Fibroblast of skin of left quadriceps (primary cell): ENCODE measurements at places on chromosomes 3 and 15.

GRCh38 chr3:150237490-150237889 is 170.6 kb upstream of the TSC22D2 start:
- no peak for DNase-seq

DNA sequence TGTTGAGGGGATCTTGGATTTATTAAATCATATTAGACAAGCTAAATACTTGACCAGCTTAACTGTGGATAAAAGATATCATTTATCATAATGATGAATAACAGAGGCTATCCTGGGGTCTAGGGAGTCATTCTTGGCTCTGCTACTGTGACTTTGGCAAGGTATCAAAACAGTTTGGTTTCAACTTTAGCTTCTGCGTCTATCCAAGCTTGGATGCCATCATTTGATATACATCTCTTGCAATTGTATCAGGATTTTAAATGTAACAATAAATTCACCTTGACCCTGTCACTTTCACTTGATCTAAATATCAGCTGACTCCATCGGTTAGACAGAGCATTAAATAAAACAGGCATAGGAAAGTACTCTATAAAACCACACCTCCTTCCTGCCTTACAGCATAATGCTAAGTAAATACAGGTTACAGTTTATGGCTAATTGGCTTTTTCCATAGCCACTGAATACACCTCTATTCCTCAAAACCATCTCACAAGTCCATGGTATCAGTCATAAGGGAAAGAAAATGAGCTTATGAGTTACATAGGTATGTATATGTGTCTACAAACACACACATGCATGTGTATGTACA is 262.9 kb downstream of the CTNNB1 start:
- no peak for DNase-seq

DNA sequence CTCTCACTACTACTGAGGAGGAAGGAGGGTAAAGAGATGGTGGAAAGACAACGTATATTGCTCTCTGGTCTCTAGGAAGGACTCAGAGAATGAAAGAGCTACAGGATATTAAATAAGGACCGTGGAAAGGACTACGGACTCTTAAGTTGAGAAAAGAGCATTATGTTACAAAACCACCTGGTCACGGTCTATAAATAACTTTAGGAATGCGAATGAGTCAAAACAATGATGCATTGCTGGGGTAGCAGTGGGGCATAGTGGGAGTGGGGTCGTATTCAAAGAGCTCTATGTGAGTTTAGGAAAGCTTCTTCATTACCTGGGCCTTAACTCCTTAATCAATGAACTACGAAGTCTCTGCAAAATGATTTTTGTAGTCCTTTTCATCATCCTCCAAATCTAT is 295.7 kb upstream of the SOX14 start:
- DNase-seq = no peak

- no peak for DNase-seq
These were observed 72.2 kb downstream of the ADCY5 start for GRCh38 chr3:123376451-123377242.

GRCh38 chr3:165103616-165104015 is 25.3 kb upstream of the SI start:
- no peak for DNase-seq

GRCh38 chr15:101813803-101814534 is 2.0 kb downstream of the OR4F15 start:
- DNase-seq = no peak

- DNase-seq = no peak
These were observed 393.3 kb downstream of the CACNA2D3 start for GRCh38 chr3:54515441-54516213.

DNA sequence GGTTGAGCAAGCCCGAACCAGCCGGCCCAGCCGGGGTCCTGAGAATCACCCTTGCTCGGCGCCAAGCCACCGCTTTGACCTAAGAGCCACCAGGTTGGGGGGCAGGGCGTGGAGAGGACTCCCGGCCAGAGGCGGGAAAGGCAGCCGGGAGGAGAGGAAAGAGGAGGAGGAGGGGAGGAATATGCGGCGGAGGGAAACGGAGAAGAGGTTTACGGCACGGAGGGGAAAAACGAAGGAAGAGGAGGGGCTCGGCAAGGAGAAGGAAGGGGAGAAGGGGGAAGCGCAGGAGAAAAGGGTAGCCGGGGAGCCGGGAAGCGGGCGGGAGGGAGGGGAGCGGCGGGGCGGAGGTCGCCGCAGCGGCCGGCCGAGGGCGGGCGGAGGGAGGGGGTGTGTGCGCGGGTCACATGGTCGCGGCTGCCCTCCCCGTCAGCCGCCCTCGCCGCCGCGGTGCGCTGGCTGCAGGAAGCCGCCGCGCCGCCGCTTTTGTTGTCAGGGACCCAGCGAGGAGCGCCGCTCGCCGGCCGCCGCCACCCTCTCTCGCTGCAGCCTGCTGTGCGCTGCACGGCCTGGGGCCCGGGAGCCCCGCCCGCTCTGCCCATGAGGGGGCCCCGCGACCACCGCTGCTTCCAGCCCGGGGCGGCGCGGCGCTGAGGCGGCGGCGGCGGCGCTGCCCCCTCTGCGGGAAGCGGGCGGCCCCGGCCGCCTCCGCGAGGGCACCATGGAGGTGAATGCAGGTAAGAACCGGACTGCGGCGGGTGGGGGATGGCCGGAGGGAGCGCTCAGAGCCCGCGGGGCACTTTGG is at the start of gene NR1D2:
Gene NR1D2, plus strand, starts transcription at position 426 of the 802 bp plus-strand sequence. Its CDS starts 293 bp downstream, at position 719.
- DNase-seq = no peak

DNA sequence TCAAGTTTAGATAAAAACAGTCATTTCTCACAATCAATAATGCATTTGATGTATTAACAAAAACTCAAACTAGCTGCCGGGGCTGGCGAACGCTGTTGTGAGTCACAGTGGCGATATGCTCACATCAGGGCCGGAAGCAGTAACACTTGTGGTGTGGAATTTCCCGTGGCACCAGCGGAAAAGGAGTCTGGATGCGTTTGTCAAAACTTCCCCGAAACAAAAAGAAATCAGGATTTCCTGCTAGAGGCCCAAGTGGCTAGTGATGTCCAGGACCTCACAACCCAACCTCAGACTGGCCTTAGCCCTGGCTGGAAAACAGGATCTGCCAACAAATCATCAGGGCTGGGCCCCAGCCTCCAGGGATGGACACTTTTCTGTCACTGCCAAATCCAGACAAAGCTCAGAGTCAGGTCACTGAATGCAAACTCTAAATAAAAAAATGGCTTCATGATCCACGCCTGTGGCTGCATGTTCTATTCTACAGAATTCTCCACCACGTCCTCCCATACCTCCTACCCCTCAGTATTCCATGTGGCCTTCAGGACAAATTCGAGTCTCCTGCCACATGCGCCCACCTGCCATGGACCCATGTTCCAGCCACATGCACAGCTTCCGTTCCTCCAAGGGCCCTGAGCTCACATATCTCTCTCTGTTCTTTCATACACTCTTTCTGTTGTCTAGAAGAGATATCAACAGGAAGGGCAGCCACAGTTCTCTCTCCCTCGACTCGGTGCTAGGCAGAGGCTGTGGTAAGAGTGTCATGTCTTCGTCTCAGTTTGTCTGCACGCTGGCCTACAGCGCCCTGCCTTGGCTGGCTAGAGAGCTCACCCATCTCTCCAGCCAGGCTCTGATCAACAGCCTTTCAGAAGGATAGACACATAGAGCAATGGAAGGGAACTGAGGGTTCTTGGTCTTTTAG is 35.4 kb downstream of the EHD4 start:
- no peak for DNase-seq

DNA sequence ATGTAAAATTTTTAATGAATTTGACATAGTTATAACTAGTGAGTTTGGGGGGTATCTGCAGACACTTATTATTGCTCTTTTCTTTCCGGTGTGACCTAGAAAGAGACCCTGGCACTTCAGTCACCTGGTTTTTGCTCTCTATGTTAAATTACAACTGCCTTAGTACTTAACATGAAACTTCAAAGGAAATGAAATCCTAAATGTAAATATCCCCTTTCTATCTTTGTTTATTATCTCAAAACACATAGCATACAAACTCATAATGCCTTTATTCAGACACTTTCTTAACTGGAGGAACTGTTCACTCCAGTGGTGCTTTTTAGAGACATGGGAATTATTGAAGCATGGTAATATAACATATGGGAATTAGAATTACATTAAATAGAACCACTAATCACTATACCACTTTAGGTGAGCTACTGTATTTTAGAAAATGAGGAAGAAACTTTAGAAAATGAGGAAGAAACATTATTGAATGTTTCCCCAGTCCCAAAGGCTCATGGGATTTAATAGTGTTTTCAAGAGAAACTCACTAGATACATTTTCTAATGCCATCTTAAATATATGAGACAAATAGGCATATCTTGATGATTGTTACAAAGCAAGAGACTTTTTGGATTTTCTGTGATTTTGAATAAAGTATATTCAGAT is 119.5 kb upstream of the MLF1 start:
- DNase-seq = no peak

DNA sequence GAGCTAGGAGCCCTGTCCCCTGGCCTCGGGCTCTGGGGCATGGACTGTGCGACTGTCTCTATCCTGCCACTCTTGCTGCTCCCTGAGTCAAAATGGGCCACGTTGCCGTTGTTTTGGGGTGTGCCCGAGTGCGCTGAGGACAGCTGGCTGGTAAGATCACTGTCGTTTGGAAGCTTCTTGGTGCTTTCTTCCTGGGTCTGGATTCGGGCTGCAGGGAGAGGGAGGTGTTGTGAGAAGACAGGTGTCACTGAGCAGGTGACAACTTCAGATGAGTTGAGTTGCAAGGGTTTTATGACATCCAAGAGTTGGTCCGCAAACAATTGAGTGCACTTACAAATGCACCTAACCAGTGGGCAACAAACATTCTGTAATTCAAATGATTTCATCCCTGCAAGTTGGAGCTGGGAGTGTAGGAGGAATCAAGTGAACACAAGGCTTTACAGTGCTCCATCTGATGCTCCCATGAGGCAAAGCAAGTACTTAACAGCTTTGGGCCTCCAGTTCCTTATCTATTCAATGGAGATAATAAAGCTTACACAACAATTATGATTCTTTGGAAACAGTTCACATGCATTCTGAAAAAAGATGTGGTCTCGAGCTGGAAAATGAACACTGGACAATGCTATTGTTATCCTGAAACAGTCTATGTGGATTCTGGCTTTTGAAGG is 11.0 kb upstream of the STARD5 start:
- no peak for DNase-seq

- no peak for DNase-seq
These were observed 30.3 kb upstream of the PSMD6 start for GRCh38 chr3:64053581-64053980.

GRCh38 chr3:35640190-35641165 is 1.2 kb downstream of the ARPP21 start:
- no peak for DNase-seq
